Amygdala (tissue), 56 donors: ENCODE measurements at places on chromosomes 2 and 18.

- no peak for DNase-seq
Measured at GRCh38 chr2:122340246-122340645, 584.8 kb downstream of the TSN start.

- DNase-seq = no peak
Measured at GRCh38 chr18:45330170-45330594, 285.1 kb upstream of the SLC14A2 start.

DNA sequence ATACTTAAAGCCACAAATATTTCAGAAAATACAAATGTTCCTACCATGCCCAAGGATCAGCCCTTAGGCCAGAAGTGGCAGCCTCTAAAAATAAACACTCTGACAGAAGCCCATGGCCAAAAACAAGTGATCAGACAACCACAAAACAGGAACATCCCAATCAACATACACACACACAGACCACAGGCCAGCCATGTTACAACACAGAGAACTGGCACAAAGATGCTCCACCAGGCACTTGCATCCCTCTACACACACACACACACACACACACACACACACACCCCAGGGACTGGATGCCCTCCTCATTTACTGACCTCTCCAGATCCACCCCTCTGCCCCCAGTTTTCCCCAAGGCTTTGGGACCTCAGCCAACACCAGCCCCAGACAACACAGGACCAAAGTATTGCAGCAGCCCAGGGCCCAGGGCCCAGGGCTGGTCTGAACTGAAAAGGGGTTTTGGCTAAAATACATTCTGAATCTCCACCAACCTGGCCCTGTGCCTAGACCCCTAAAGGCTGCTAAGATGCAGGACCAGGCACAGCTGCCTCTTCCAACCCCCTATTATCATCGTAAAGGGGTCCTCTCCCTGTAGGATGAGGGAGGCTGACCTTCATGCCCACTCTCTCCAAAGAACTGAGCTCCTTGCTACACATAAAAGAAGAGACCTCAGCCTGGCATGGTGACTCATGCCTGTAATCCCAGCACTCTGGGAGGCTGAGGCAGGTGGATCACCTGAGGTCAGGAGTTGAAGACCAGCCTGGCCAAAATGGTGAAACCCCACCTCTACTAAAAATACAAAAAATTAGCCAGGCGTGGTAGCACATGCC, 151.4 kb downstream of the TNS1 start:
- no peak for DNase-seq

DNA sequence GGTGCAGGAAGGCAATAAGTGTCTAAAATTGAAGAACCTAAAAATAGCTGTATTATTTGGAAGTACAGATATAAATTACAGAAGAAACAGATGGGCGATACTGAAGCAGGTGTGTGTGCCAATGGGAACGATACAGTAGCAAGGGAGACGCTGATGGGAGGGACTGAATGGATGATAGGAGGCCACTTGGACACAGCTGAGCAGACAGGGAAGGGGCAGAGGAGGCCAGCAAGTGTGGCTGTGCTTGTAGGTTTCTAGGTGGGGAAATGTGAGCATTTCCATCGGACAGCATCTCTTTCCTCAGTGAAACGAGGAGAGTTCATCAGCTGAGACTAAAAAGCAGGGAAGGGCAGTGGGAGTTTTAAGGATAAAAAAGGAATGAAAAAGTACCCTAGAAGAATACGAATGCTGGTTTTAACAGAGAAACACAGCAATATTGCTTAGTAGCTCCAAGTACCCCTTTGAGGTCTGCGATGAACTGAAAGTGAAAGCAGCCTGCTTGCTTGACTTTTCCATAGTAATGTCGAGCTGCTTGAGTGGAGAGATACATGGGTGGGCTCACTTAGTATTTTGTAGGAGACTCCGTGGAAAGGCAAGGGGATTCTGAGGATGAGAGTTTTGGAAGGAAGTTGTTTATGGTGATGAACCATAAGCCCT, 91.7 kb upstream of the EPC2 start:
- DNase-seq = no peak

DNA sequence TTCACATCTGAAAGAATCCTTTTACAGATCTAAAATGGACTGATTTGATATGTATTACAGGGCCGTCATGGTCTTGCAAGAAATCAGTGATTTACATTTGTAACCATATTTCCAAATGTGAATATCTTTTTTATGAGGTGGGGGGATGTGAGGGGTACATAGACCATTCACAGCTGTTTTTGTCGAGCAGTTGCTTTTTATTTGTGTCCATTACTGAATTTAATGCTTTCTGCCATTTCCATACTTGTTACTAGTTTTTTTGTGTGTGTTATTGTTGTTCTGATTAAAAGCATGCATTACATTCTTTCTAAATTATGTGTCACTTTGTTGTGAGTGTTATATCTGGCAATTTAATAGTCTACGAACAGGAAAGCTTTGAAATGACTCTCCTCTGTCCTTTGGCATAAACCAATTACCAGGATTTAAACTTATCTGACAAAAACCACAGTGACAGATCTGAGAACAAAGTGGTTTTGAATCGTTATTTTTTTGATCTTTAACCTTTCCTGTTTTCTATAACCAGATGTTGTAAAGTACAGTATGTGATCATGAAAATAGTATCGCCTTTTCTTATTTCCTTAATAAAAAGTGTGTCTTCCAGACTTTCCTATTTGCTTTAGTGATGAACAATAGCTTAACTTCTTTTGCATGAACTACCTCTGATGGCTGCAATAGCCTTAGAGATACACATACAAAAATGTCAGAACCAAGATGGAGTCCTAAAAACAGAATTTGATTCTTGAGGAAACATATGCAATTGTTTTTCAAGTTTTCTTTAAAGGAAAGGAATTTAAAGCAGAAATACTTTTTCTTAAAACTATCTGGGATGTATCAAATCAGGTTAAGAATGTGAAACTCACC, 354.2 kb upstream of the ACVR2A start:
- no peak for DNase-seq

GRCh38 chr2:28364610-28365009, 28.0 kb upstream of the FOSL2 start:
- DNase-seq = no peak

GRCh38 chr2:226981791-226982326, 146.0 kb downstream of the RHBDD1 start:
- DNase-seq = no peak

GRCh38 chr18:43686709-43687108, 409.4 kb upstream of the SYT4 start:
- DNase-seq = no peak

GRCh38 chr2:238945433-238946150, 97.7 kb downstream of the TWIST2 start:
- no peak for DNase-seq

DNA sequence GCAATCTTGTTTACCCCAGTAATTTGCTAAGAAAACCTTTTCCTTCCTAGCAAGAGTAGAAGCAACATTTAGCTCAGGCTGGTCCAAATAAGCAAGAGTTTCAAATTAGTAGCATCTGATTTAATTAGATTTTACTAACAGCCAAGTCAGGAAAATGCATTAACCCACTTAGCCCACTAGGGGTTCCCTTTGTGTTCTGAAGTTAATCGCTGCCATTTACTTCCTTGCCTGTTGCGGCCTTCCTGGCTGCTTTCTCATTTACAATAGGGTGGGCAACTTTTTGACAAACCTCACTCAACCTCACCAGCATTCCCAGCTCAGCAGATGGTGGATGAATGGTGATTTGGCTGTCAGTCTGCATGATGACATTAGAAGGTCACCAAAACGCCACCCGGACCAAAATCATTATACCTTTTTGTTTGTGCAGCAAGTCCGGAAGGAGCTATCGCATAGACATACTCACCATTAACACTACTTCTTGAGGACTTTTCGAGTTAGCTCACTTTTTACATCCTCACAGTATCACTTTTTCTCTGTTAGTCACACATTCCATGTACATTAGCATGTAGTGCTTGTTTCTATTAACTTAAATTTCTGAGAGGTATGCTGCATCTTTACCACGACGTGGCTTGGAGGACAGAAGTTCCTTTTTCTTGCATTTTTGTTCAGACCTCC, 101.5 kb upstream of the SETBP1 start:
- DNase-seq = no peak

DNA sequence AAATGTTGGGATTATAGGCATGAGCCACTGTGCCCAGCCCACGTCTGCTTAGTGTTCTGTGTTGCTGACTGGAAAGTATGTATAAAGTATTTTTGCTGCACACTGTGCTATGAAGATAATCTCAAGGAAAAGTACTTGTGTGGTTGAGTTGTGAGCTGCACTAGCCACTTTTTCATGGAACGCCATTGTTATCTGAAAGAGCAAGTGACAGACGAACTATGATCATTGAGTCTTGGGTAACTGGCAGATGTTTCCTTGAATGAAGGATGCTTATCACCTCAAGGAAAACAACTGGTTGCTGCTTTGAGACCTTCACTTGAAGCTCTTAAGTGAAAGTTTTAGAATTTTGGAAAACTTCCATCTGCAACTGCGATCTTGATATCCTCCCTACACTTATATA, 82.2 kb upstream of the KCTD1 start:
- no peak for DNase-seq

DNA sequence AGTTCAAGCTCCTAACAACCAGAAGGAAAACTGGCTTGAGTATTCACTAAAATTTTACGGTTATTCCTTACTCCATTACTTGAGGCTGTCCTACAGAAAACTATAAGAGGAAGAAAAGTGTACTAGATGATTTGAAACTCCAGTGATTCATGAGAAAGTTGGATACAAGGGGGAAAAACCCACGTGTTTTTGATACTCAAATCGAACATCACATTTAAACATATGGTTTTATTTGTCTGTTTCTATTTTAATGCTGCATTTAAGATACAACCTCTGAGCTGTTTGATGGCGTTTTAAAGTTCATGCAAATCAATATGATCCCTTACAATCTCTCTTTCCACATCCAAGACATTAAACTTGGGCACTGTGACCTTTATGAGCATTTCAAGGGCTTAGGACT, 125.1 kb upstream of the LMAN1 start:
- no peak for DNase-seq

GRCh38 chr2:160474319-160474645, 19.3 kb downstream of the RBMS1 start:
- no peak for DNase-seq

- DNase-seq = no peak
Measured at GRCh38 chr2:60334610-60335009, 218.8 kb downstream of the BCL11A start.

- DNase-seq = no peak
Measured at GRCh38 chr18:68676913-68677312, 38.0 kb downstream of the TMX3 start.

GRCh38 chr2:9415516-9416169, 7.7 kb downstream of the ITGB1BP1 start:
- DNase-seq = no peak

- DNase-seq = no peak
Measured at GRCh38 chr2:26740890-26741302, 23.2 kb upstream of the SLC35F6 start.

DNA sequence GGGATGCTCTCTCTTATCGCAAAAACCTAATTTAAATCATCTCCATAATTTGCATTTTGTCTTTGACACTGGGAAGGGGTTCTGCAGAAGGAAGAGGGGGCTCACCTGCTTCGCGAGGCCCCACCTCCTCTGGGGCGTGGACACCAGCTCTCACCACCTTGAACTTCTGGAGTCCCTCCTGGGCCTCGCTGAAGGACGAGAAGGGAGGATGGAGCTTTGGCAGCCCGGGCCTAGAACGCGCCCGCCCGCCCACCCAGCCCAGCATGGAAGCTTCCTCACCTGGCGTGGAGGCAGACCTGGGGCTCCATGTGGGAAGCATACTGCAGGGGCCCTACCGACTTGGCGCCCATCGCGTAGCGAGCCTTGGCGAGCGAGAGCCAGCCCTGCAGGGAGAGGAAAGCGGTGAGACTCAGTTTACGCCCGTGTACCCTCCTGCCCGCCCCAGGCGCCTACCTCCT, 1.1 kb upstream of the IMP4 start:
- DNase-seq = no peak

DNA sequence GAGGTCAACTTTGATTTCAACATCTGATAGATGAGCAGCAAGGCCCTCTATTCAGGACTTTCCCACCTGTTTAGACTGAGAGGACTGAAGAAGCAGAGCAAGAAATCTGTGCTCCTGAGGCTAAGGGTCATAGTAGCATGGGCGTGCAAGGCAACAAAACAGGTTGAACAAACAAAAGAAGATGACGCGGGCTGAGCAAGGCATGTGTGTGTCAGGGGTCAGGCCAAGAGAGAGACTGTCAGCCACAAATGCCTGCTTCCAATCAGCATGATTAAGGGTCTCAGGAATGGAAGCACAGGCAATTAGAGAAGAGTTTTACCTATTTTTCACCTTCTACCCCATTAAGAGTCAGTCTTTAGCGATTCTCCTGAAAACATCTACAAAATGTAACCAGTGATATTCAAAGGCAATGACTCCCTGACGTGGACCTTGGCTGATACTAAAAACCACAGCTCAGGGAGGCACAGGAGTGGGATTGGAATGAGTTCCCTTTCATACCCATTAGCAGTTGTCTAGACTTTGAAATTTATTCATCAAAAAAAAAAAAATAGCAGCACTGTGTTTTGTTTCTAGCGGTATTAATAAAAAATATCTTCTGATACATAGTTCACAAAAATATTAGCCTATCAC, 81.9 kb downstream of the DYNAP start:
- no peak for DNase-seq

- DNase-seq = no peak
Measured at GRCh38 chr18:68234131-68234530, 480.8 kb downstream of the TMX3 start.

DNA sequence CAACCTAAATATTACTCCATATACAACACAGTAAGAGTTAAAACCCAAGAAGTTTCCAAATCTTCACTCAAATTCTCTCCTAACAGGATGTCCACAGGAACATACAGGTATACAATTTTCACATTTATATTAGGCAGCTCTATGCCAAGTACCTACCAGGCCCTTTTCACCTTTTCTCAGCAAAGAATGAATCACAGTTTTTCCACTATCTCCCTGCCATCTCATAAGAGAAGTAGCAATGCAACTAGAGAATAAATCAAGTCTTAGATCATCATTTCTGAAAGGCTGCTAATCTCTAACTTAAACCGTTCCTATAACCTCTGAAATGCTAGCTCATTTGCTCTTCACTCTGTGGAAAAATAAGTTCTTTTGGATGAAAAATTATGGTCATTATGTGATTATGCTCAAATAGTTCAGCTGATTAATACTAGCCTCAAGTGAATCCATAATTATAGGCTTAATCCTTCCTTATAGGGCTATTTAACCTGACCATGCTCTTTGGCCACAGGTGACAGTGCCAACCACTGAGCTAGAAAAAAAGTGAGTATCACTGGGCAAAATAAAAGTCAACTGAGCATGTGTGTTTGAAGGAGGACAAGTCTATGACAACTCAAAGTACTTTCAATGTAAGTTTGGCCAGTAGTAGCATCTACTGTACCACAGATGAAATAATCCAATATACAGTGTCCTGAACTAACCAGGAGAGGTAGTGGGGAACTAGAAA, 79.7 kb downstream of the COBLL1 start:
- DNase-seq = no peak
